ENCODE measurements at places on chromosomes 1 and 21. TPM values are rescaled to one million over a fixed set of nuclear protein-coding genes. Genes with fewer than 3 reads are reported as not detected.

DNA sequence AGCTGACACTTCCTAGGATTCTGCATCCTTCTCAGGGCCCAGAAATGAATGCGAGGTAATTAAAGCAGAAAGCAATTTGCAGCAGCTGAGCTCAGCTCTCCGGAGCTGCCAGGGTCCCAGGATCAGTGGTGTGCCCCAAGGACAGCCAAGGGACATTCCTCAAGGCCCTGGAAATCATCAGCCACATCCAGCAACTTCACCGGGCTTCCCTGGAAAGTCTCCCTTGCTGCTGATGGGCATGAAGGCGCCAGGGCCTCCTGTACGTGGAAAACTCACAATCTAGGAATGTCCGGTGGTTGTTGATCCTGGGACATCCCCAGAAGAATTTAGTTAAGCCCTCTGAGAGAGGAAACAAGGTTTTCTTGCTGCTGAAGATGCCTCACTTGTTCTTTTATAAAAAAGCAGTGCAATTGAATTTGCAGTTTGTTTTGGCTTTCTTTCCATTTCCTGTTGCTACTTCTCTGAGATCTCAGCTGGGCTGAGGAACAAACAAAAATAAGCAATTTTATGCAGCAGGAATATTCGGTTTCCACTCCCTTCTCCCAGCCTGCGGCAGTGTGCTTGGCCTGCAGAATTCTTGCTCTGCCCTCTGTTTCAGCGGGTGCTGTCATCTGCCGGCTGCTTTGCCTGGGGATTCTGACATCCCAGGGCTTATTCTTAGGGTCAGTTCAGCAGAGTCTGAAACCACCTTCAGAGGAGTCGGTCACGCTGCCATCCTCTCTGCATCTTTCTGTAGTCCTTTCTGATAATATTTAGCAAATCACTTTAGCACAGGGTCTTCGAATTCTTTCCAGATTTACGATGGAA is 85.9 kb downstream of the TCP10L start:
- peaks cover 66% of the 10 kb centered on the region for H3K36me3 ChIP-seq
- DNase-seq: no peak
- H3K27ac ChIP-seq: no peak overlapping the region
- H3K4me1 ChIP-seq: peaks cover 11% of the 10 kb centered on the region

DNA sequence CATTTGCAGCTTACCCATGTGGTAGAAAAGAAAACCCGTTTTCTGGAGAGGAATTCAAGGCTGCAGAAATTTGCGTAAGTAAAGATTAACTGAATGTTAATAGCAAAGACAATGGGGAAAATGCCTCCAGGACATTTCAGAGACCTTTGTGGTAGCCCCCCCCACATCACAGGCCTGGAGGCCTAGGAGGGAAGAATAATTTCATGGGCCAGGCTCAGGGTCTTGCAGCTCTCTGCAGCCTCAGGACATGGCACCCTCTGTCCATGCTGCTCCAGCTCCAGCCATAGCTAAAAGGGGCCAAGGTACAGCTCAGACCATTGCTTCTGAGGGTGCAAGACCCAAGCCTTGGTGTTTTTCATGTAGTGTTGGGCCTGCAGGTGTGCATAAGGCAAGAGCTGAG is 92.7 kb upstream of the ZNF678 start:
- peaks cover 8% of the 10 kb centered on the region for H3K27me3 ChIP-seq
- no peaks in the 10 kb centered on the region for H3K4me1 ChIP-seq
- no peaks in the 10 kb centered on the region for H3K36me3 ChIP-seq
- H3K27ac ChIP-seq: no peak overlapping the region

DNA sequence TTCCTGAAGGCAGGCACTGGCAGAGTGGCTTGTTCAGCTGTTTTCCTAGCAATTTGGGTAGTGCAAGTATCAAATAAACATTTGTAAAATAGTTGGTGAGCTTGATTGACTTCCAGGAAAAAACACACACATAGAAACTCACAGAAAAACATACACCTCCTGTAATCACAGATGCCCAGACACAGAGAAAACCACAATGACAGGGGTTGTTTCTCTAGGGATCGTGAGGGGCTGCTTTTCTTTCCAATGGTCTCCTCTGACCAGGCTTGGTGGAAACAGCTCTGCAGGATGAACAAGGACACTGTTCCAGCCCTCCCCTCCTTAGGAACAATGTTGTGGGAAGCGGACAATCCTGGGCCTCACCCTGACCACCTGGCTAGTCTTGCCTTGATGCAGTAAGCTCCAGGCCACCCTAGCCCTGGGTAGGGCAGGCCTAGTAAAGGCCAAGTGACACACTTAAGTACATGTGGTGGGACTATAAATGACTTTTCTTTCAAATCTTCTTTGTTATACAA is 142.5 kb upstream of the HMGB4 start:
- no peak overlapping the region for H3K27ac ChIP-seq
- H3K4me3 ChIP-seq: no peak overlapping the region
- no peaks in the 10 kb centered on the region for H3K36me3 ChIP-seq
- H3K27me3 ChIP-seq: no peaks in the 10 kb centered on the region

DNA sequence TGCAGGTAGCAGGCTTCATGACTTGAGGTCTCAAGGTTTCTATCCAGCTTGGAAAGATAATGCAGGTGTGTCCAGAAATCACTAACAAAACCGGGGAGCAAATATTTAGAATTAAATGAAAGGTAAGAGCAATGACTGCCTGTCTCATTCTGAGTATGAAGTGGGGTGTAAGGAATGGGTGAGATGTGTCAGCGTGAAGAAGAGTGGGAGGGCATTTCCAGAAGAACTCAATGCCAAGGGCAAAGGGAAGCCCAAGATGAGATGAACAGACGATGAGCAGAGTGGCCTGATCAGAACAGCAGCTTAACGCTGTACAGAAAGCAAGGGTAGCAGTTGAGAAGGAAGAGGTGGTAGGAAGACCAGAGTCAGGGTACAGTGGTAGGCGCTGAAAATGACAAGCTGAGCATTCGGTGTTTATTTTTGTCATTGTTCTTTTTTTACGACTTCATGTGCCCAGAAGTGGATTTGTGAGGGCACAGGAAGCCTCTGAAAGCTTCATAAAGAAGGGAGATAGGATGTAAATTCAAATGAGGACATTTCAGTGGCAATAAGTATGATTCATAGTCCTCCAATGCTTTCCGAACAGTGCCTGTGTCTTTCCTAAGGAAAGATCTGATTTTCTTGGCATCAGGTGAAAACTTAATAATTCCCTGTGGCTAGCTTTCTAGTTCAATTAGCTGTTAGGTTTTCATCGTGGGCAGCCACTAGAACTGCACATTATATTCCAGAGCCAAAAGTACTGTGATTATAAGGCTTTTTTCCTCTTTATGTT is 190.5 kb downstream of the APP start:
- H3K4me1 ChIP-seq: no peaks in the 10 kb centered on the region
- peaks cover 34% of the 10 kb centered on the region for H3K36me3 ChIP-seq
- DNase-seq: no peak
- no peak overlapping the region for H3K27ac ChIP-seq
- no peaks in the 10 kb centered on the region for H3K27me3 ChIP-seq

PAQR7 gene
- 9.3 TPM for total RNA-seq

DNA sequence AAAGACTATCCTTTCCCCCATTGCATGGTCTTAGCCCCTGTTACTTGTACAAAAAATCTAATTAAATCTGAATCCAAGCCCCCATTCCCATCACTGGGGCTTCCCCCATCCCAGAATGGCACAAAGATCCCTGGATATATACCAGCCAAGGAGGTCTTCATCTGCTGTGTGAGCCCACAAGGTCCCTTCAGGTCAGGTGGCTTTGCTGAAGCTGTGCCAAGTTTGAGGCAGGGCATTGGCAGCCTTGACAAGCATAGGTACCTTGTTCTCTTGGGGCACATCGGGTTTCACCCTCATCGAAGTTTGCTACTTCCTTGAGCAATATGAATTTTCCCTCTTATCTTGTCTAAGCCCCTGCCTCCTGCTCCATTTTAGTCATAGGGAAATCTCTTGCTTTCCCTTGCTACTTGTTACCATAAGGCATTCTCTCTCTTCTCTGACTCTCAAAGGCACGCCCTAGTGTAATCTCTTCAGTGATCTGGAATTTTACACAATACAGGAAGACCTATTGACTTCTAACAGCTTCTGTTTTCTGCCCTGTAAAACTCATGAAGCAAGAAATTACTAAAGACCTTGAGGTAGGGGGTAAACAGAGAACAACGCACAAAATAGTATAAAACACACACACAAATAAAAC is 71.4 kb upstream of the COG2 start:
- no peak for DNase-seq
- H3K27me3 ChIP-seq: no peaks in the 10 kb centered on the region
- H3K4me3 ChIP-seq: no peak overlapping the region
- no peak overlapping the region for H3K27ac ChIP-seq

CFHR1 gene
- total RNA-seq: 0.74 TPM

GRCh38 chr1:89260042-89260441 is 12.6 kb downstream of the GBP5 start:
- no peak for DNase-seq
- no peaks in the 10 kb centered on the region for H3K27me3 ChIP-seq

- peaks cover 23% of the 10 kb centered on the region for H3K4me1 ChIP-seq
- no peak overlapping the region for H3K4me3 ChIP-seq
- no peaks in the 10 kb centered on the region for H3K27me3 ChIP-seq
- H3K36me3 ChIP-seq: no peaks in the 10 kb centered on the region
Observed at GRCh38 chr1:225745273-225745672, 32.4 kb upstream of the SRP9 start.

- no peak overlapping the region for H3K4me3 ChIP-seq
- peaks cover 19% of the 10 kb centered on the region for H3K36me3 ChIP-seq
- H3K4me1 ChIP-seq: peaks cover 15% of the 10 kb centered on the region
- DNase-seq: no peak
- no peak overlapping the region for H3K27ac ChIP-seq
- no peaks in the 10 kb centered on the region for H3K27me3 ChIP-seq
Observed at GRCh38 chr1:6873298-6874015, 88.2 kb downstream of the CAMTA1 start.

DNA sequence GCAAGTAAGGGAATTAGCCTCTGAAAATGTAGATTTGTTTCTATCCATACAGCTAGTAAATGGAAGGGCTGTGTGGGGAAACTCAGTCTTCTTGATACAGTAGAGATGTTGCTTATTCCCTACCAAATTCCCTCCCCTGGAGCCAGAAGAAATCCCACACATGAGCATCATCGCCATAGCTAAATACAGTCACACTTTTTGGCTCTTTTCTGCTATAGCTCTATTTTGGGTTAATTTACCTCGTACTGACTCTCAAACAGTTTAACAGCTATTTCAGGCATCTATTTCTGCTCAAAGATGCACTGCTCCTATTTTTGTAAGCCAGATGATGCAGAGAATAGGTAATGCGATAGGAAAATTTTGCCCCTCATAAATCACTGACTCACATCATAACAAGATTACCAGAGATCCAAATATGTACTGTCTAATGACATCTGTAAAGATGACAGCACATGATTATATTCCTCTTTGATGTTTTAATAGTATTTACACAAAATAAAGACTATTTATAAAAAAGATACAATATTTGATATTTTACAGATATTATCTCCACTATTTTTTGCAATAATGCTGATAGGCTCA is 58.6 kb downstream of the XCL1 start:
- H3K4me1 ChIP-seq: peaks cover 19% of the 10 kb centered on the region
- H3K27me3 ChIP-seq: no peaks in the 10 kb centered on the region
- H3K36me3 ChIP-seq: no peaks in the 10 kb centered on the region

DNA sequence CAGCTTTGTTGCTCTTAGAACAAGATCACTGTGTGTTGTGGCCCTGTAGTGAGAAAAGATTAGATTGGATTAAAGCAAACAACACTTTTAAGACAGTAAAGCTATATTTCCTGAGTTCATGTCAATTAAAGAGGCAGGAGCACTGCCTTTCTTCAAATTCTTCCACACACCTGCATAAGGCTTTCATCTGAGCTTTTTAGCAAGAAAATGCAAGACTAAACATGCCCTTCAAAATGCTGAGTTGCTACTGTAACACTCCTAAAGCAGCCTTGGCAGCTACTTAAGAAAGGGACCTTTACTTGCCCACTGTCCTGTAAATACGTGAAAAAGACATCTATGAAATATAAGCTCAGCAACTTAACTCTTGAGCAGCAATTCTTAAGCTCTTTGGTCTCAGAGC is 11.8 kb downstream of the DPH5 start:
- no peaks in the 10 kb centered on the region for H3K4me1 ChIP-seq
- no peak overlapping the region for H3K27ac ChIP-seq
- H3K27me3 ChIP-seq: no peaks in the 10 kb centered on the region
- peaks cover 8% of the 10 kb centered on the region for H3K36me3 ChIP-seq
- H3K4me3 ChIP-seq: no peak overlapping the region
- no peak for DNase-seq

- H3K27me3 ChIP-seq: no peaks in the 10 kb centered on the region
- H3K27ac ChIP-seq: peak overlapping the region; percentile 37
- no peaks in the 10 kb centered on the region for H3K36me3 ChIP-seq
- DNase-seq: no peak
- no peak overlapping the region for H3K4me3 ChIP-seq
Observed at GRCh38 chr1:181014477-181015250, 8.0 kb downstream of the STX6 start.

PSRC1 gene
- 4.2 TPM for total RNA-seq

FLG2 gene
- not detected for total RNA-seq

GRCh38 chr1:215146240-215146975 is 63.9 kb downstream of the KCNK2 start:
- no peak for DNase-seq
- H3K27ac ChIP-seq: no peak overlapping the region
- H3K4me1 ChIP-seq: no peaks in the 10 kb centered on the region
- H3K36me3 ChIP-seq: no peaks in the 10 kb centered on the region
- no peaks in the 10 kb centered on the region for H3K27me3 ChIP-seq

TLR5 gene
- 26.6 TPM for total RNA-seq

GRCh38 chr1:239952348-239953308 is 139.1 kb upstream of the FMN2 start:
- H3K4me3 ChIP-seq: no peak overlapping the region
- H3K4me1 ChIP-seq: no peaks in the 10 kb centered on the region
- H3K27me3 ChIP-seq: no peaks in the 10 kb centered on the region
- no peak for DNase-seq

DNA sequence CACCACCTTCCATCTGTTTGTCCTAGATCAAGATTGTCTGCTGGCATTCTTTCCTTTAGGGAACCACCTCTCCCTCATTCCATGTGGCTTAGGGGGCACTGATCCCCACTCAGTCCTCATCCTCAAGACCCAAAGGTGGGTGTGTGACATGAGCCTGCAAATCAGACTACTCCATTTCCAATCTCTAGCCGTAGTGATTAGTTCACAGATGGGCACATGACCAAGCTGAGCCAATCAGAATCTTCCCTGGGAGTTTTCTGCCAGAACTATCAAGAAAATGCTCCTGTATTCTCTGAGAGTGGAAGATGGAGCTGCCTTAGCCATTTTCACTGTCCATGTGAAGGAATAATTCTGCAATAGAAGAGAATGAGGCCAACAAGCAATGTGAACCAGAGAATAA is 19.3 kb upstream of the PTPRF start:
- H3K27me3 ChIP-seq: no peaks in the 10 kb centered on the region
- no peaks in the 10 kb centered on the region for H3K4me1 ChIP-seq
- H3K4me3 ChIP-seq: no peak overlapping the region
- H3K36me3 ChIP-seq: no peaks in the 10 kb centered on the region
- H3K27ac ChIP-seq: no peak overlapping the region
- no peak for DNase-seq

Data from lower lobe of right lung (tissue), 2 donors.